ENCODE measurements at places on chromosomes 11 and 22.

DNA sequence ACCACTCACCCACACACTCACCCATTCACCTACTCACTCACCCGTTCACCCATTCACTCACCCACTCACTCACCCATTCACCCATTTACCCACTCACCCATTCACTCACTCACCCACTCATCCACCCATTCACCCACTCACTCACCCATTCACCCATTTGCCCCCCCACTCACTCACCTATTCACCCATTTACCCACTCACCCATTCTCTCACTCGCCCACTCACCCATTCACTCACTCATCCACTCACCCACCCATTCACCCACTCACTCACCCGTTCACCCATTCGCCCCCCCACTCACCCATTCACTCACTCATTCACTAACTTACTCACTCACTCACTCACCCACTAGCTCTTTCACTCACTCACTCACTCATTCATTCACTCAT lies 15.0 kb downstream of the MUC5AC start:
- no peak for DNase-seq

GRCh38 chr11:12291766-12292165 lies 85.6 kb upstream of the PARVA start:
- DNase-seq, result no peak

DNA sequence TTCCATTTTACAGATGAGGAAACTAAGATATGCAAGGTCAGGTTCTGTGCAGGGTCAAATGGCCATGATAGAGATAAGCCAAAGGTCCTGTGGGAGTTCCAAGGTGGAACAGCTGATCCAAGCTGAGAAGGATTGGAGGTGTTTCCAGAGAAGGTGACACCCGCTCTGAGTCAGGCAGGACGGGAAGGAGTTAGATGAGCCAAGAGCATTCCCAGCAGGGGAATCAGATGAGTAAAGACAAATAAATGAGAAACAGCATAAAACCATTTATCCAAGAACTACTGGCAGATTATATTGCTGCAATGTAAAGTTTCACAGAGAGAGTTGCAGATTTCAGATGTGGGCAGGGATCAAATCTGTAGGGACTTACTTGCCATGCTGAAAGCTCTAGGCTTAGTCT lies 18.9 kb upstream of the HEPHL1 start:
- no peak for DNase-seq

GRCh38 chr11:9839550-9839949 lies 175.7 kb downstream of the SWAP70 start:
- DNase-seq, result no peak

- no peak for DNase-seq
These were observed 1.2 kb upstream of the AHNAK start for GRCh38 chr11:62547691-62548281.

DNA sequence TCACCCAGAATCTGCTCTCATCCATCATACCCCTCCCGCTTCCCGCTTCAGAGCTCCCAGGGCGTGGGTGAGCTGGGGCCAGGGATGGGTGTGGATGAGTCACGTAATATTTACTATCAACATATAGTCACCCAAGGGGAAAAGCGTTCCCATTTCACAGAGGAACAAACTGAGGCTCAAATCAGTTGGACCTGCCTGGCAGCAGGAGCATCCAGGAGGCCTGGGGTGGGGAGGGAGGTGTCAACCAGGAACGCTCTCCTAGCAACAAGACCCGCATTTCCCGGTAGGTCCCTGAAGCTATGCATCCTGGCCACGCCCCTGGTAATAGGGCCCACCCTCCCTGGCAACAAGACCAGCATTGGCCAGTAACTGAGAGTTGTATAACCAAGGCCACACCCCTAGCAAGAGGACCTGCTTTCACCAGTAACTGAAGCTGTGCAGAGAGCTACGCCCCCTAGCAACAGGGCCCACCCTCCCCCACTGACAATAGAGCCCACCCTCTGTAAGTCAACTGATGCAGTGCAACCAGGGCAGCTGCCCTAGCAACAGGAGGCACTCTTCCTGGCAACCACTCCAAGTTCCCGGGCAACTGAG lies 32.7 kb upstream of the TXNRD2 start:
- no peak for DNase-seq
